ENCODE measurements at places on chromosomes 16 and 17. TPM values are rescaled to one million over a fixed set of nuclear protein-coding genes. Genes with fewer than 3 reads are reported as not detected.

P4HB gene
- total RNA-seq = 325 TPM

ARL4D gene
- 3.5 TPM for total RNA-seq

HES7 gene
- not detected for total RNA-seq

- peak overlapping the region; percentile 83 for H3K4me3 ChIP-seq
- no peak for DNase-seq
- peak overlapping the region; percentile 97 for H3K27ac ChIP-seq
- H3K27me3 ChIP-seq = no peaks in the 10 kb centered on the region
- H3K36me3 ChIP-seq = no peaks in the 10 kb centered on the region
- H3K4me1 ChIP-seq = peaks cover 27% of the 10 kb centered on the region
Measured at GRCh38 chr16:25013751-25014499, 1.2 kb downstream of the ARHGAP17 start.

- H3K4me3 ChIP-seq = no peak overlapping the region
- DNase-seq = no peak
- H3K36me3 ChIP-seq = peaks cover 22% of the 10 kb centered on the region
- H3K27ac ChIP-seq = no peak overlapping the region
- peaks cover 4% of the 10 kb centered on the region for H3K4me1 ChIP-seq
Measured at GRCh38 chr16:84749815-84750214, 50.0 kb downstream of the USP10 start.

GRCh38 chr17:77433385-77434135 lies 292.8 kb downstream of the SEC14L1 start:
- no peaks in the 10 kb centered on the region for H3K27me3 ChIP-seq
- DNase-seq = no peak
- H3K36me3 ChIP-seq = no peaks in the 10 kb centered on the region
- no peak overlapping the region for H3K4me3 ChIP-seq
- peak overlapping the region; percentile 48 for H3K27ac ChIP-seq

- H3K4me1 ChIP-seq = no peaks in the 10 kb centered on the region
- no peaks in the 10 kb centered on the region for H3K36me3 ChIP-seq
- DNase-seq = no peak
- no peak overlapping the region for H3K27ac ChIP-seq
- H3K27me3 ChIP-seq = no peaks in the 10 kb centered on the region
- H3K4me3 ChIP-seq = no peak overlapping the region
Measured at GRCh38 chr17:71118039-71118438, 948.7 kb downstream of the KCNJ2 start.

DNA sequence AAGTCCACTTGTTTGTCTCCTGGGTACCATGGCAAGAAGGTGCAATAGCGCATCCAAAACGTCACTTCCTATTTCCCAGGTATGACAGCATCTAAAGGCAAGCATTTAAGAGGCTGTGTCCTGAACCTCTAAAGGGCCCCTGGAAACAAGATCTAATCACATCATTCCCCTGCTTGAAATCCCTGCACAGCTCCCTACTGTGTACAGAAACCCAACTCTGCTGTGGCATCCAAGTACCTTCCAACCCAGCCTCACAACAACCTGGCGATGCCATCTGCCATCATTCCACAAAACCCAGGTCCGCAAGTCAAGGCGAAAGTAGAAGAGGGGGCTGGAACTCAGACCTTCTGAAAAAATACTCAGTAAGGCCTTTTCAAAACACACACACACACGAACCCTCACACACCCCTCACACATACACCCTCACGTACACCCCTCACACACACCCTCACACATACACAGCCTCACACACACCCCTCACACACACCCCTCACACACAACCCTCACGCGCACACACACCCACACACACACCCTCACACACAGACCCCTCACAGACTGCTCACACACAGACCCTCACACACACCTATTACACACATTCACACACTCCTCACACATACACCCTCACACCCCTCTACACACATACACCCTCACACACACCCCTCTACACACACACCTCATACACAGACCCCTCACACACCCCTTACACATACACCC lies 24.5 kb downstream of the C17orf67 start:
- H3K36me3 ChIP-seq = no peaks in the 10 kb centered on the region
- no peak overlapping the region for H3K27ac ChIP-seq
- no peaks in the 10 kb centered on the region for H3K4me1 ChIP-seq
- no peaks in the 10 kb centered on the region for H3K27me3 ChIP-seq
- H3K4me3 ChIP-seq = no peak overlapping the region
- no peak for DNase-seq

DNA sequence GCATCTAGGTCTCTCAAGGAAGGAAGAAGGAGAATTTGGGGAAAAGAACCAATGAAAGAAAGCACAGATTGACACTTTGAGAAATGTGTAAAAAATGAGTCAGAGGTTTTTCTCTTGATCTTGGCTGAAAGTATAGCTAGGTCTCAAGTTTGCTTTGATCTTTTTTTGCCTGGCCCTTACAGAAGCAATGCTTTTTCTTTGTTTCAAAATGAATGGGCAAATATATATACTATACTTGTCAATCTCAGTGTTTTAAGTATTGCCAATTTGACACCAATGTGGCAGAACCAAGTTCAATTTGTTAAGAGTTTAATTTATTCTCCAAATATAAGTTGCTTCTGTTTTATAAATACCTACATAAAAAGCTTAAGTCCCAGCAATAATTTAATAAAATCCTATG lies 119.6 kb downstream of the PPM1E start:
- no peaks in the 10 kb centered on the region for H3K27me3 ChIP-seq
- H3K4me1 ChIP-seq = no peaks in the 10 kb centered on the region
- no peak for DNase-seq
- H3K27ac ChIP-seq = no peak overlapping the region
- no peak overlapping the region for H3K4me3 ChIP-seq
- H3K36me3 ChIP-seq = no peaks in the 10 kb centered on the region

- H3K4me1 ChIP-seq = peaks cover 37% of the 10 kb centered on the region
- no peaks in the 10 kb centered on the region for H3K36me3 ChIP-seq
- H3K4me3 ChIP-seq = no peak overlapping the region
- no peak for DNase-seq
- peaks cover 19% of the 10 kb centered on the region for H3K27me3 ChIP-seq
Measured at GRCh38 chr17:38420518-38420917, 7.7 kb upstream of the ARHGAP23 start.

DNA sequence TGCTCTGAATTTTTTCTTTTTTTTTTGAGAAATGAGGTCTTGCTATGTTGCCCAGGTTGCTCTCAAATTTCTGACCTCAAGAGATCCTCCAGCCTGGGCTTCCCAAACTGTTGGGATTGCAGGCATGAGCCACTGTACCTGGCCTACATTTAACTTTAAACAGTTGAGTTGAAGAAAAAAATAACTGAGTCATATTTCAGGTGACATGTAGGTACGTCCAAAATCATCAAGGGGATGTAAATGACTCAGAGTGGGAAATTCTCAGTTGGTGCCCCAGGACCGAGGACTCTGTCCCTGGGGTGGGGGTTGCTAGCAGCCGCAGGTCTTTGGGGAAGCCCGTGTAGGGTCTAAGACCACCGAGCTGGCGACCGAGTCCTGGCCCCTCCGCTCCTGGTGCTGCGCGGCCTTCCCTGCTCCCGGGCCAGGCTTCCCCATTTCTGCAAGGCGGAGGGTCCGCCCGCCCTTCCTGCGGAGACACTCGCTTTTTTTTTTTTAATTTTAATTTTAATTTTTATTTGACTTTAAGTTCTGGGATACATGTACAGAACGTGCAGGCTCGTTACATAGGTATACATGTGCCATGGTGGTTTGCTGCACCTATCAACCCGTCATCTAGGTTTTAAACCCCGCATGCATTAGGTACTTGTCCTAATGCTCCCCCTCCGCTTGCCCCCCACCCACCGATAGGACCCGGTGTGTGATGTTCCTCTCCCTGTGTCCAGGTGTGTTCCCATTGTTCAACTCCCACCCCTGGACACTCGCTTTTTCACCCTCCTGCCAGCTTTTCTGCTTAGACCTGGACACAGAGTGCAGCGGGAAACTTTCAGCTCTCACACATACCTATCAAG lies 12.7 kb upstream of the N4BP1 start:
- no peaks in the 10 kb centered on the region for H3K27me3 ChIP-seq
- no peak for DNase-seq
- no peak overlapping the region for H3K27ac ChIP-seq
- H3K4me3 ChIP-seq = peak overlapping the region; percentile 60

DNA sequence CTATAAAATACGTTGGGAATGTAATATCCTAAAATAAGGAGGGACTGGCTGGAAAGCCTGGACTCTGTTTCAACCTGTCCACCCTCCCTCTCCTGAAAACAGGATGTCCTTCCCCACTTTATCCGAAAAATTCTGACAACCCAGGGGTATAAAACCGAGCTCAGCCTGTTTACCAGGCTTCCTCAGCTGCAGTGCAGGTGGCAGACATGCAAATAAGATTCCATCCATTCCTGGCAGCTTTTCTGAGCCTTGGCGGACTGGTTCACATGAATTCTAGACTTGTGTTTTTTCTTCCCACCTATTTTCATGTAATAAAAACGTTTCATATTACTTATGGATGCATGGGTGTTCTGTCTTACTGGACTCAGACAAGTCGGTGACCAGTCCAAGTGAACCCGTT lies 479.3 kb downstream of the KCNJ18 start:
- DNase-seq = no peak
- no peaks in the 10 kb centered on the region for H3K4me1 ChIP-seq
- no peaks in the 10 kb centered on the region for H3K36me3 ChIP-seq
- no peak overlapping the region for H3K4me3 ChIP-seq
- no peak overlapping the region for H3K27ac ChIP-seq
- H3K27me3 ChIP-seq = no peaks in the 10 kb centered on the region

DNA sequence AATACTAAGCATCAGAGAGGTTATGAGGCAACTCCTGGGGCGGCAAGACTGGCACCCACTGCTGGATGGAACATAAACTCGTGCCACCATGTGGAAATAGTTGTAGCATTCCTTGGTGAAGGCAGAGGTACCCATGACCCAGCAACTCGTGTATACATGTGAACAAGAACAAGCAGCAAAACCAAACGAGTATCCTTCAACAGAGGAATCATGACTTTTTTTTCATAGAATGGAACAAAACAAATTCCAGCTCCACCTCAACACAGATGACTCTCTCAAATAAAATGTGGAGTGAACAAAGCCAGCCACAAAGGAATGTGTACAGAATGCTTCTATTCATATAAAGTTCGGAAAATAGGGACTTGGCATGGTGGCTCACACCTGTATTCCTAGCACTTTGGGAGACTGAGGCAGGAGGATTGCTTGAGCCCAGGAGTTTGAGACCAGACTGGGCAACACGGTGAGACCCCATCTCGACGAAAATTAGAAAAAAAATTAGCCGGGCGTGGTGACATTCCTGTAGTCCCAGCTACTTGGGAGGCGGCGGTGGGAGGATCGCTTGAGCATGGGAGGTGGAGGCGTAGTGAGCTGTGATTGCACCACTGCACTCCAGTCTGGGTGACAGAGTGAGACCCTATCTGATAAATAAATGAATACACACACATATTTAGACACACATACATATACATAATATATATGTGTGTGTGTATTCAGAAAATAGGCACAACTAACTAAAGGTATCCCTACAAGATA lies 35.3 kb downstream of the B9D1 start:
- no peaks in the 10 kb centered on the region for H3K36me3 ChIP-seq

DNA sequence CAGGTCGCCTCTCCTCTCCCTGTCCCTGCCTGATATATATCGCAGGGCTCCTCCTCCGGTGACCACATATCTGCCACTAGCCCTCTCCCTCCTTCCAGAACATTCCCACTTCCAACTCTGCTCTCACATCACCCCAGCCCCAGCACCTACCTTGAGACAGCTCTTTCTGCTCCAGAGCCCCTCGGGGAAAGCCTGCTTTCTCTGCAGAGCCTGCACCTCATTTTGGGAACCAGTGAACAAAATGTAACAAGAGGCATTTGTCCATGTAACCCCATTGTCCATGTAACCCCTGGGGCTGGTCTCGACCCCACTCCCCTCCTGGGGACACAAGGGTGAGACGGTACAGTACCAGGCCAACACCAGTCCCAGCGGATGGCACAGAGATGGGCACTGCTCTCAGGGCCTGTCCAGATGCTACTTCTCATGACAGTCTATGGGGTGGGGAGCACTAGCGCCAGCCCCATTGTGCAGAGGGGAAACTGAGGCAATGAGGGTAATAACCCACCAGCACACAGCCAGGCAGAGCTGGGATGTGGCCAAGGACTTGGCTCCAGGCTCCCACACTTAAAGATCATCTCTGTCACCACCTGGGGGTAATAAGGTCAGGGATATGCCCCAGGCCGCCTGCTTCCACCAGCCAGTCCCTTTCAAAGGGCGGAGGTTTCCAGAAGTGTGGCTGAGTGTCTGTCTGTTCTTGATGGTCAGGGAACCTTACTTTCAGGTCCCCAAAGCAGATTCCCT lies 42.9 kb downstream of the TBC1D16 start:
- H3K27ac ChIP-seq = peak overlapping the region; percentile 12
- H3K4me3 ChIP-seq = no peak overlapping the region
- H3K36me3 ChIP-seq = no peaks in the 10 kb centered on the region
- no peak for DNase-seq

GRCh38 chr17:55496094-55496881 lies 15.0 kb downstream of the SMIM36 start:
- no peaks in the 10 kb centered on the region for H3K36me3 ChIP-seq
- no peaks in the 10 kb centered on the region for H3K4me1 ChIP-seq
- H3K27ac ChIP-seq = no peak overlapping the region
- H3K27me3 ChIP-seq = no peaks in the 10 kb centered on the region
- DNase-seq = no peak
- no peak overlapping the region for H3K4me3 ChIP-seq

DNA sequence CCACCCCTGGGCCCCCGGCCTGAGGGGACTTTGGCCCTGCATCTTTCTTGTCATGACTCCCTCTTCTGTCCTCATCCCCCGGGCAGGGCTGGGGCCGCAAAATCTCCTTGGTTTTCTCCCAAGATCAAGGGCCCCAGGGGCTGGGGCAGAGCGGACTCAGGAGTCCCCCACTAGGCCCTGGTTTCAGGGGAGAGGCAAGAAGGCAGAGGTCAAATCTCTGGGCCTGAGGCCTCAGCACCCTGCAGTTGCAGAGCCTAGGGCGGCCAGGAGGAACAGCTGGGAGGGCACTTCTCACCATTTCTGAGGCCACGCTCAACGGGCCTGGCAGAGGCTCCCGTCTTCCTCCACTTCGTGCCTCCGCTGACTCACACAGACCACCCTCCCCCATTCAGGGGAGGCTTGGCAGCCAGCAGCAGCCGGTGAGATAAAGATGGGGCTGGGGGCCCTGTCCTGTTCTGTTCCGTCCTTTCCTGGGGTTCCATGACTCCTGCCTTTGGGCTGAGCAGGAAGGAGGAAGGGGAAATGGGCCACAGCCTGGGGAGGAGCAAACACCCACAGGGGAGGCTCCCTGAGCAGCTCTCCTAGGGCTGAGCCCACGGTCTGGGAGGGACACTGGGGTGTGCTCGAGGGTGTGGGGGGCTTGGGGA lies 12.4 kb downstream of the ZSCAN10 start:
- peak overlapping the region; percentile 88 for H3K27ac ChIP-seq
- no peak for DNase-seq
- H3K4me3 ChIP-seq = peak overlapping the region; percentile 56
- no peaks in the 10 kb centered on the region for H3K27me3 ChIP-seq
- peaks cover 22% of the 10 kb centered on the region for H3K4me1 ChIP-seq
- H3K36me3 ChIP-seq = no peaks in the 10 kb centered on the region

DNA sequence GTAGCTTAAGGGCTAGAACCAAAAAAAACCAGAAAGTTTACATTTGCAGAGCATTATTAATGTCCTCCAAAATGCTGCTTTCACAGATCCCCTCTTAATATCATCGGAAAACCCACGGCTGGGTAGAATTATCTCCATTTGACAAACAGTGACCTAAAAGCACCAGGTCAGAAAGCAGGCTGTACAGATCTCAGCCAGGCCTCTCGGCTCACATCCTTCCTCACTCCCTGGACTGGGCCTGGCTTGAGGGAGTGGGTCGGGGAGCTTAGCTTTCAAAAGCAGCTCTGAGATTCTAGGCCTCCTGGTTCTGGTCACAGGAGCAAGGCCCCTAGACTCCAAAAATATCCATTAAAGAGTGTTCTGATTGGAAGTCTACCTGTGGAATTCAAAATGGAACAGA lies 9.1 kb upstream of the SLC12A3 start:
- no peak overlapping the region for H3K4me3 ChIP-seq
- H3K27me3 ChIP-seq = no peaks in the 10 kb centered on the region
- H3K27ac ChIP-seq = no peak overlapping the region
- DNase-seq = no peak
- peaks cover 11% of the 10 kb centered on the region for H3K4me1 ChIP-seq

Data from heart left ventricle (tissue), 16 donors.